ENCODE measurements at places on chromosomes 2 and 18.

DNA sequence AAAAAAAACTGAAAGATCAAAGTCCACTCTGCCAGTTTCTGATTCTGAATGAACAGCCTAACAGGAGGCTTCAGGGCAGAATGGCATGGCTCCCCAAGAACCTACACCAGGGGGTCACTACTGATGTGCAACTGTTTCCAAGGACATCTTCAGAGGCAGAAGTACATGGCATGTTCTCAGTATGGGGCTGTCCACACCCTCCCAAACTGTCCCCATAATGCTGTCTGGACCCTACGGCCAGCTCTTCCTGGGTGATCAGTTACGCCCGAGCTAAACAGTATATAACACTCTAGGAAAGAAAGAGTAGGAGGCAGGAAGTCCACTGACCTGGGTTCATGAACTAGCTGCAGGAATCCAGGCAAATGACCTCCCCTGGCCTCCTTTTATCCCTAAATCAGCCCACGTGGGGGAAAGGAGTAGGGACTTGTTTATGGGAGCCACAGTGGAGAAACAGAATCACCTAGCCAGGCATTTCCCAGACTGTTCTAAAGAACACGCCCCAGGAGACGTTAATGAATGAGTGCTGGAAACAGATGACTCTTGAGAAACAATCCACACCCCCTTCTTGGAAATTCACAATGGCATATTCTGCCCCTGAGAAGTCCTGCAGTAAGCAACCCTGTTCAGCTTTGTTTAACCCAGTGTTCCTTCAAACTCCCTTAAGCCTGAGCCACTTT lies 2.5 kb downstream of the TMBIM1 start:
- DNase-seq: no peak

DNA sequence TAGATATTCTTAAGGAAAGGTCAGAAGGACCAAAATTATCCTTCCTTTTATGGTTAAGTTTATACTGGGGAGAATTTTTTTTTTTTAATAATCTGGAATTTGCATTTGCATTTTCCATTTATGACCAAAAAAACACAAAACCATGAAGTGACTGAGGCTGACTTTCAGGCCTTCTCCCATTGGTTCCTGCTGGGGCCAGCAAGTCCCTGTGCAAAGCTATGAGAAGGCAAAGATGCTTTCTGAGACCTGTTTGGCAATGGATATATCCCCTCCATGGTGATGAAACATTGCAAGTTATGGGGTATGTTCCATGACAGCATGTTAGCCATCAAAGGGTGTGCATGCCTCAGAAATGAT lies 60.8 kb downstream of the KIAA2012 start:
- DNase-seq: no peak

DNA sequence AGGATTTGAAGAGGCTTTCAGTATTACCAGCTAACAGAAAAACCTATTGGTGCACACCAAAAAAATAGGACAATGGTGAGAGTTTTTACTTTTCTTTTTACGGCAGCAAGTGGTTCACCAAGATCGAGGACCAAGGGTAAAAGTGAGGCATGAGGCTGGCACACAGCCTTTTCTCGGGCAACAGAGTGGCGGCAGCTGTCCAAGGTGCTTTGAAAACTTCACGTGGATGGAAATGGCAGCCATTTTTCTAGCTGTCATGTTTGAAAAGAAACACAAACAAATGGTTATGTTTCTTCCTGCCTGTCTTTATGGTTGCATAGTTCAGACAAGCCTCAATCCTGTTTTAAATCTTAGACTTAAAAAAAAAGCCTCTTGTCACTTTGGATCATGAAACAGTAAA lies 812.5 kb upstream of the CHAC2 start:
- peak; percentile 8 for DNase-seq

- peak; percentile 62 for DNase-seq
These were observed 85.7 kb downstream of the COPS8 start for GRCh38 chr2:237171396-237171795.

GRCh38 chr2:183248866-183249567 lies 124.8 kb downstream of the NUP35 start:
- DNase-seq: peak; percentile 55

DNA sequence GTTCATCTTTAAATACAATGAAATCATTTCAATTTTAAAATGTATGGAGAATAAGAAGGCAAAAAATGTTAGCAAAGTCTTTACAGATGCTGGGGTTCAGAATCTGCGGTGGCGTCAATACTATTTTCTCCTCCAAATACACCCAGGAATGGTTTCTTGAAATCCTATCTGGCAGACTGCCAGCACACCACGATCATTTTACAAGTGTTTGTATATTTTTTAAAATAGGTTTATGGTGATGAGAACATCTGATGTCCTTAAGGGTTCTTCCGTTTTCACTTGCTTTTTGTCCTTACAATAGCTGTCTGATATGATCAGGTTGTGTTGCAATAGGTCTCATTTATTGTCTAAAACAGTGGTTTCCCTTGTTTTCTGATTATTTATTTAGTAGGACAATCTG lies 89.6 kb downstream of the CMPK2 start:
- no peak for DNase-seq

- no peak for DNase-seq
These were observed 90.3 kb downstream of the DTNA start for GRCh38 chr18:34800381-34800780.

GRCh38 chr2:143524559-143525401 lies 395.6 kb downstream of the ARHGAP15 start:
- DNase-seq: no peak

- DNase-seq: no peak
These were observed 239.9 kb downstream of the SPAG16 start for GRCh38 chr2:213524164-213524563.

DNA sequence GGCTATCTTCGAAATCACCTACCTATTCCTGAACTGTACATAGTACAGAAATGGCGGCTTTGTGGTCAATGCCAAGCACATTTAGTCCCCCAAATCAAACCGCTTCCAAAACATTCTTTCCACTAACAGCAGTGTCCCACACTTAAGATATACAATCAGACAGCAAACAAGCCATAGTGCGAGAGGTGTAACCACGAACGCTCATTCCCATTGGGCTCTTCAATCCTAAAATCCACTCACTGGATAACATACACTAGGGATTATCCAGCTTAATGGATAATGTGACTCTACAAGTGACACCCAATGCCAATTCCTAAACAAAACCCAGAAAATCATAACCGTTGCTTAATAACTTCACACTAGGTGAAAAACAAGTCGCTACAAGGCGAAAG lies 2.0 kb downstream of the XPO1 start:
- no peak for DNase-seq

DNA sequence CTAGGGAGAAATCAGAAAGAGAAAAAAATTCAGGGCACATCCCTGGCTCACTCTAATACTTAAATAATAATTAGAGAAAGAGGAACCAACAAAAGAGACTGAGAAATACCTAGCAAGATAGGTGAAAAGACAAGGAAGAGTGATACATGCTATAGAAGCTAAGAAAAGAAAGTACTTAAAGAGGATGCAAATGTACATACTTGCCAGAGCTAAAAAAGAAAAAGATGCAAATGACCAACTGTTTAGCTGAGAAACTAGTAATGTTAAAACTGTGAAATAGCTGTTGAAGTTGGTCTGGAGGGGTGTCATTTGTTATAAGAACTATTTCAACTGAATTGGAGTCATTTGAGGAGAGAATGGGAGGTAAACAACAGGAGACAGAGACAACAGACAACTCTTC lies 412.2 kb downstream of the SPAG16 start:
- no peak for DNase-seq

DNA sequence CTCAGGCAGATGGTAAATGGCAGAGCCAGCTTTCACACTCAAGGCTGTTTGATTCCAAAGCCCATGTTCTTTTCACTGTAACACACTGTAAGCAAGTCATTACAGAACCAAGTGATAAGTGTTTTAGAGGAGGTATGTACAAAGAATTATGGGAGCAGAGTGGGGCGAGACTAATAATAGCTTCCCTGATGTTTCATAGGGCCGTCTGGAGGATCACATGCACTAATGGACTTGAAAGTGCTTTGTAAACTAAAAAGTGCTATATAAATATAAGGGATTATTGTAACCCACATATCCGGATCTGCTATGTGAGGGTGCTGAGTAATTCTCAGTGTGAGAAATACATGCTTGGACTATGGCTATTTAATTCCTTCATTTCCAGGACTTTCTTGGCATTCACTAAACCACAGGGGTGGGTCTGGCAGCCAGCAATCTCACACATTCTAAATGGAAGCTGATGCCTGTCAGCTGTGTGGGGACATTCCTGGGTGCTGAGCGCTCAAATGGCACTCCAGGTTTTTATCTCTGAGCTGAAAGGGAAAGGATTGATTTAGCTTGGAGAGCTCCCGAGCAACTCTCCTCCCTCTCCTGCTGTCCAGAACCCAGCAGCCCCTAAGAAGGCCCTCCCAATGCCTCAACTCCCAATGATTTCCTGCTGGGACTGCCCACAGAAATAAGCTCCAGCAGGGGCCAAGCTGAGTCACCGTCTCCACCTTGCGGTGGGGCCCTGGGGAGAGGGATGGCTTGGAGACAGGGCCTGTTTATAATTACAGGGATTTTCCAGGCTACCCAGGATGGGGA lies 222.8 kb downstream of the SOX11 start:
- DNase-seq: no peak

DNA sequence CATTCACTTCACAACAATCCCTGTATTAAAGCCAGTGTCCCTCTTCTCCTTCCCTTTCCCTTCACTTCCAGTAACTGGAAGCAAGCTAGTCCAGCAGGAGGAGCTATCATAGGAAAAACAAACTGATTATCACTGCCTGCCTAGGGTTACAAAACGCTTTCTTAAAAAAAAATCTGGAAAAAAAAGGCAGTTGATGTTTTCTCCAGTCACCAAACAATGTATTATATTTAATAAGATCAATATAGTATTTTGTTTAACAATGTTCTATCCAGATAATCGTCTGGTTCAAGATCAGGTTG lies 78.8 kb upstream of the ITGB6 start:
- no peak for DNase-seq

DNA sequence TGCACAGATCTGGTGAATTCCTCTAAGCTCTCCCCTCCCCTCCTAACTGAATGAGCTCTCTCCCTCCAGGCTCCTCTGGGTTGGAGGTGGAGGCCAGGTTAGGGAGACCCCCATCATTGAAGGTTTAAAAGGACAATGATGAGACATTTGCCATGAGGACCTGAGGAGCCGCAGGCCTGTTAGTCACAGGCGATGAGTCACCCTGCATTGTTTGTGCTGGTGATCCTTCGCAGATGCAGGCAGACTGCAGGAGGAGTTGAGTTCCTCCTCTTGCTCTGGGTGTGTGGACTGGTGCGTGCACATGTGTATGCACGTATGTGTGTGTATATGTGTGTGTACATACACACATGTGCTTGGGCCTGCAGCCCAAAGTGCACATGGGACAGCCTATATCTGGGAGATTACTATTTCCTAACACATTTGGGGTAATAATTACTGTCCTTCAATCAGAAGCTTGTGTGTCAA lies 42.0 kb downstream of the MCFD2 start:
- DNase-seq: peak; percentile 97

DNA sequence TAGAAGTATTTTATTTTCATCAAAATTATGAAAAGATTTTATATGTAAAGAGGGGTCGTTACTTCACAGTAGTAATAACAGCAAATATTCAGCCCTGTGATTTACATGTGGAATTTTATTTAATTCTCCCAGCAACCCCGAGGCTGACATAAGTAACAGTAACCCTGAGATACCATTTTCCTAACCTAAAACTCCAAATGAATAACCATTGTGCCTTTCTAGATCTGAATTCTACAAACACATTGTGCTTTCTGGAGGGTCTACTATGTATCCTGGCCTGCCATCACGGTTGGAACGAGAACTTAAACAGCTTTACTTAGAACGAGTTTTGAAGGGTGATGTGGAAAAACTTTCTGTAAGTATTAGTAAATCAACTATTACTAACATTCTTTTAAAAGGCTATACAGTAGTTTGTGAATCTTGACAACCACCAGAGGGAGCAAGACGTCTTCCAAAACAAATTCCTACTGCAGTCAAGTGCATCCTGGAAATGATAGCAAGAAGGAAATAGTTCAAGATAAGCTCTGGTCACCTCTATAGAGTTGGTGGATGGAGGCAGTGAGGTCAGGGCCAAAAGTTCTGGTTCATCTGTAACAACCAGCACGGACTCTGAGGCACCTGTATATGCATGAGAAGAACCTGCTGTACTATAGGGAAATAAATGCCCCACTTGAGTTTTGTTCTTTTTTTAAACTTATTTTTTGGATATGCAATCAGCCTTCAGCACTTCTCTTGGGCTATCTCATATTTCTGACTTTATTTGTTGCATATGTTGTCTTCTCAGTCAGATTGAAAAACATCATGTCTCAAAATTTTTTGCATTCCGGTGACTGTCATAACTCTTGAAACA lies 37.4 kb downstream of the ACTR2 start:
- DNase-seq: peak; percentile 35

- DNase-seq: no peak
These were observed 6.5 kb downstream of the RNF103 start for GRCh38 chr2:86617153-86617552.

DNA sequence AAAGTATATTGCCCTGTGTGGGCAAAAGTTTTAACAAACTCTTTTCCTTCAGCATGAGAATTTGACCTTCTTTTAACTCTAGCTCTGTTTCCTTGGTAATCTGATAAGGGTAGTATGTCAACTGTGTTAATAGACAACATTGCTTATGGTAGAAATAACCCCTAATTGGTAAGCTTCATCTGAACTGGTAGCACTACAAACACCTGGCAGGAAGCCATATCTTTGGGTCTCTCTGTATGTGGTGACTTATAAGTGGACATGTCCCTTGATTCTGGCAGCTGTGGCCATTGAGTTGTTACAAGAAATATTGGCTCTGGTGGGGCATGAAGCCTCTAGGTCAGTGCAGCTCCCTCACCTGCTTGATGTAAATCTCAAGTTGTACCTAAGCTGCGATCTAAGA lies 46.9 kb downstream of the MBD5 start:
- DNase-seq: no peak

GRCh38 chr2:45637440-45637839 lies 14.0 kb upstream of the PRKCE start:
- DNase-seq: no peak

- no peak for DNase-seq
These were observed 35.6 kb upstream of the APCDD1 start for GRCh38 chr18:10418836-10419235.

GRCh38 chr2:160033732-160034392 lies 28.6 kb downstream of the PLA2R1 start:
- peak; percentile 11 for DNase-seq

DNA sequence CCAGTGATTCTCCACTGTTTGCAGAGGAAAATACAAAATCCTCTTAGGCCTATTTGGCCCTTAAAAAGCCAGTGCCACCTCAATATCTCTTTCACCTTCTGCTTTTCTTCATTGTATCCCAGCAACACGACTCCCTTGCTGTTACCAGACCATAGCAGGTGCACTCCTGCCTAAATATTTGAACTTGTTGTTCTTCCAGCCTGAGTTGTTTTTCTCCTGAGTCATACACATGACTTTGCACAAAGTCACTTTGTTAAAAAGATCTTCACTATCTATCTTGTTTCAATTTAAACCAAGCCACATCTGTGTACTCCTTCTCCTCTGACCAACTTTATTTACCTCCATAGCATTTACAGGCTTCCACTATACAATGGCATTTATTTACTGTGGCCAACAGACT lies 103.6 kb downstream of the LRRTM4 start:
- DNase-seq: no peak

- peak; percentile 73 for DNase-seq
These were observed 289.2 kb downstream of the TNS1 start for GRCh38 chr2:217713395-217714286.

Data from RWPE1 (cell line).